ENCODE measurements at places on chromosomes 4 and X.

DNA sequence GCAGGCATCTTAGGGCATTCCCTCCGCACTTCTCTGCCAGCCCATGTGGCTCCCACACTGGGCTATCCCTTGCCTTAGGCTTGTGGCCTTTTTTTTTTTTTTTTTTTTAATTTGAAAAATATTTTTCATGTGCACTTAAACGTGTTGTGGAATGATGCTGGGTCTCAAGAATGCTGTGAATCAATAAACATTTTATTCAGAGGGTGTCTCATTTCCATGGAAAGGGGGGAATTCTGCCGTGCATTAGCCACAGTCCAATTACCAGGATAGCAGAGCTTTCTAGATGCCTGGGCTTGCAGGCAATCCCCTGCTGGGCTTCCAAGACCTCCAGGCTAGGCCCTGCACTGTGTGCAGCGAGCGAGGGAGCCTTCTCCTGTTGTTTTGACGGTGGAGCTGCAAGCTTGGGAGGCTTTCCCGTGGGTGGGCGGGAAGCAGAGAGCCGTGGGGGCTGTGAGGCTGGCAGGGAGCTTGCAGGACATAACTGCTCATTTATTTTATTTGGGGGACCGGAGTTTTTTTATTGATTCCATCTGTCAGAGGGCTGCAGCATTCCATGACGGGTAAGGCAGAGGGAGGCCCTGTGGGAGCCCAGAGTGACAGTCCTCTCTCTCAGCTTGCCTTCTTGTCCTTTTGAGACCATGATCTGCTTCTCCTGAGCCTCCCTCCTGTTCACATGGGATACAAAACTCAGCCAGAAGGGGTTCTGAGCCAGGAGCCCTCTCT, 2.6 kb upstream of the CPZ start:
- no peak for DNase-seq

- DNase-seq = no peak
Measured at GRCh38 chr4:62627141-62627540, 1427.0 kb downstream of the ADGRL3 start.

GRCh38 chr4:186820391-186820891, 96.8 kb upstream of the FAT1 start:
- no peak for DNase-seq

DNA sequence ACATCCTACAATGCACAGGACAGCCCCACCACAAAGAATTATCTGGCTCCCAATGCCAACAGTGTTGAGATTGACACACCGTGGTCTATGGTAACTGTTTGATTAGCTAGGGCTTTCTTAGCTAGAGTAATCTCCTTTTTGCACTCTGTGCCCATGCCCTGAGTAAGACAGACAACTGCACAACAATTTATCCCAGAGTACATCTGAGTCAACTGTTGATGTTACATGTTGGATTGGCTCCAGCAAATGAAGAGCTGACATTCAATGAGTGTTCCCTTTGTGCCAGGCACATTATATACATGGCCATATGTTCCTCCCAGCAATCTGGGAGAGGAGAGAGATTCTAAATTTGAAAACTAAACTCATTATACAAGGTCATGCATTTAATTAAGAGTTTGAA, 3.9 kb upstream of the FAM9C start:
- no peak for DNase-seq

DNA sequence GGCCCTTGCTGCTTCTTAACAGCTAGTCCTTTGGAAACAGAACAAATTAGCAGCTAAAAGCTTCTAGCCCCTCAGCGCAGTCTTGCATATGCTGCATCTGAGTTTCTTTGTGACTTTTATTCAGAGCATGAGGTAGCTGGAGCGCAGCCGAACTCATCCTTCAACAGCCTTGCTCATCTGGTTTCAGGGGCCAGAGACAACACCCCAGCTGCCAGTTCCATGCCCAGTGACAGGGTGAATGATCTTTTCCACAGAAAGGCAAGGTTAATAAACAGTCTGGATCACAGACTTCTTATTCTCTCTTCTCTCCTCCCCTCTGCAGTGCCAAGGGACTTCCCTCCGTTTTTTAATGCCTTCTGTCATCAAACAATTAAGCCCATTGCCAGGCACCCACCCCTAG, 216.6 kb upstream of the INTU start:
- DNase-seq = no peak
